Skin of body (tissue), 3 donors: ENCODE measurements at places on chromosomes 13 and 19. TPM values are rescaled to one million over a fixed set of nuclear protein-coding genes. Genes with fewer than 3 reads are reported as not detected.

Gene ZNF728
- 0.59 TPM for total RNA-seq

Gene APOC4
- total RNA-seq, result not detected

DNA sequence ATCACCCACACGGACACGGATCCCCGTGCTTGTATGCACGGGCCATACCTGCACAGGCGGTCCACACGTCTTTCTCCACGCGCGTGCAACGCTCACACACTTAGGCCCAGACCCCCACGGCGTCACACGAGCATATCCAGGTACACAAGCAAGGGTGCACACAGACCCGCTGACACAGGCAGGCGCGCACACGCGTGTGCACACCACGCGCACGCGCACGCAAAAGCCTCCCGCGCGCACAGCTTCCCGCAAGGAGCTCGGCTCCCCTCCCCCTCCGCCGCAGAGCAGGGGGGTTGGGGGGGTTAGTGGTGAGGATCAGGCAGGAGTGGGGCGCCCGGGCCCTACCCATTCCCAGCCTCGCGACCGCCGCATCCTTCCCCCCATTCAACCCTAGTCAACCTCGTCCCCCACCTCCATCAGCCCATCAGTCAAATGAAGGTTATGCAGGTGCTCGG is 407 bp downstream of the RAB3A start:
- no peak for DNase-seq

- DNase-seq, result no peak
These were observed 18.6 kb downstream of the GJA3 start for GRCh38 chr13:20142023-20142926.

Gene USHBP1
- total RNA-seq, result 2.0 TPM

Gene ATXN8OS
- not detected for total RNA-seq

DNA sequence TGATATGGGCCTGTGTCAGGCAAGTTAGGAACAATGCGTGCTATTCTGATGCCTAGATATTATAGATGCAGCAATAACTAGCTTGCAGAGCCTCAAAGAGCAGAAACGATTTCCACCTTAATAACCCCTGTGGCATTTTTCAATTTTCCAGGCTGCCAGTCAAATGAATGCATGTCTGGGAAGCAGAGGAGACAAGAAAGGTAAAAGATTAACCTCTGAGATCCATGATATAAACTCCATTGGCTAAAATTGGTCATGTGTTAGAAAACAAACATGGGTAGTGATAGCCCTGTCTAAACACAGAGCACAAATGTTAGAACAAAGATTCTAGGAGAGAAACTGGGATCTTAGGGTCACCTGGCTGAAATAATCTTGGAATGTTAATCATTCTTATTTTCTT is 811.1 kb downstream of the DIAPH3 start:
- no peak for DNase-seq

- DNase-seq, result peak; percentile 20
These were observed 68.6 kb downstream of the RASA3 start for GRCh38 chr13:114063545-114064449.
